ENCODE measurements at places on chromosomes 5 and 9.

DNA sequence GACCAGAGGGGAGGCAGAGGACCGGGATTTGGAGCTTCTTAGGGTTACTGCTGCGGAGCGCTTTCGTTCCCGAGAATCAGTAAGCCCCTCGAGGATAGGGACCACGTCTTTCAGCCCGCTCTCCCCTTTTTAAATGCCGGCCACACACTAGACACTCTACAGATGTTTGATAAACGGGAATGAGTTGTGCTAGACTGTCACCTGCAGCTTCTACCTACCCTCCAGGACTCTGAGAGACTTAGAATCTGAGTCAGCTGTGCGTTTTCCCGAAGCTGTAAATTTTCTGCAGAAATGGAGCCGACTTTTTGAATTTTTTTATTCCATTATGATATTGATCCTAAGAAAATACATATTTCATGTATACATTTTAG is 670 bp downstream of the CCDC171 start:
- no peak for DNase-seq

- DNase-seq = no peak
Measured at GRCh38 chr5:139565411-139566305, 4.5 kb downstream of the UBE2D2 start.

- peak; percentile 33 for DNase-seq
Measured at GRCh38 chr5:68406767-68407241, 191.2 kb downstream of the PIK3R1 start.

- no peak for DNase-seq
Measured at GRCh38 chr5:143554187-143554717, 150.8 kb upstream of the NR3C1 start.

GRCh38 chr9:112601636-112602035 is 115.0 kb downstream of the KIAA1958 start:
- peak; percentile 47 for DNase-seq

GRCh38 chr5:1874348-1874747 is 8.4 kb downstream of the IRX4 start:
- no peak for DNase-seq
